Hypothalamus (tissue), 51 donors: ENCODE measurements at places on chromosomes 1 and 21.
A peak's percentile ranks its signal among the peaks of the same experiment; 100 is the strongest.

DNA sequence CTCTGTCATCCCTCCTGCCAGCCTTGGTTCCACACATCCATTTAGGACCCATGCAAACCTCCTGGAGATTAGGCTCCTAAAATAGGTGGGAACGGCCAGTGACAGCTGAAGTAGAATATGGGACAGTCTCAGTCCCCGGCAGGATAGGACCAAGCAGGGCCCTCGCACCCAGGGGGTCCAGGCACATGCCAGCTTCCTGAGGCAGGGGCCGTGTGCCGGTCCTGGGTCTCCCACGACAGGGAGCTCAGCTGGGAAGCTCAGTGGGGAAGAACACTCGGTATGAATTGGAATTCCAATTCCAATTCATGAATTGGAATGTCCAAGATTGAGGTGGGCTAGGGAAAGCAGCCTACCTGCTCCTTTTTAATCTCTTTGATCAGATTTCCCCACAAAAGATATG is 9.8 kb downstream of the MUL1 start:
- no peak for DNase-seq

- DNase-seq, result no peak
Measured at GRCh38 chr21:42377211-42377950, 11.0 kb upstream of the TFF1 start.

- no peak for DNase-seq
Measured at GRCh38 chr21:45428534-45428933, 23.6 kb downstream of the COL18A1 start.

DNA sequence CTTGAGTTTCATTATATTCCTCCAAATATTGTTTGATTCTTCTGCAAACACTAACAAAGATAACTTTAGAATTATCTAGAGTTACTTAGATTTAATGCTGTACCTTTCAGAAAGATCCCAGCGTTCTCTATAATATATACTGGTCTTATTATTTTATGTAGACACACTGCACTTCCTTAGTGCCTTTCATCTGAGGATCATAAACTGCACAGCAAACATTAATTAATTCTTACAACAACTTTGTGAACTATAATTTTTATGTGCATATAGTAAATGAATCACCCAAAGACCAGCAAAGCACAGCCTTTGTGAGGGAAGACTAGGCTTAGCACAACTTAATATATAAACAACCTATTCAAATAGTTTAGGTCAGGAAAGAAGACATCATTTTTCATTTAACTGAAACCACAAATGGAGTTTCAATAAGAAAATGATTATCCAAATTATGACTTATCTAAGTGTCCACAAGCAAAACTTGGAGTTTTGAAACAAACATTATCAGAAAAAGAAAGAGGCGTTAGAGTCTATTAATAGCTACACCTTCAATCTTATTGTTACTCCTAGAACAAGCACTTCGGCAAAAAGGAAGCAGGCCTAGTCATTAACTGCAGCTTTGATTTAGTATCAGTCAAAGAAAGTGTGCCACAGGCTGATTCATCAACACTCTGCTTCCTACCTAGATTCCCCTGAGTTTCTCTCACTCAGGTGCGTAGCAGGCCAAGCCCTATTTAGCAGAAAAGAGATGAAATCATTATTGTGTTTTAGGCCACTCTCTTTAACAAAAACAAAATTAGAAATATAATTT is 22.5 kb upstream of the RC3H1 start:
- DNase-seq, result no peak

GRCh38 chr1:26279456-26280332 is at the start of gene SH3BGRL3:
SH3BGRL3 (plus strand) TSS chr1:26280086; CDS start chr1:26280156, 70 bp downstream.
- DNase-seq, result peak; percentile 65

- no peak for DNase-seq
Measured at GRCh38 chr1:114457675-114458236, 53.2 kb downstream of the TRIM33 start.

DNA sequence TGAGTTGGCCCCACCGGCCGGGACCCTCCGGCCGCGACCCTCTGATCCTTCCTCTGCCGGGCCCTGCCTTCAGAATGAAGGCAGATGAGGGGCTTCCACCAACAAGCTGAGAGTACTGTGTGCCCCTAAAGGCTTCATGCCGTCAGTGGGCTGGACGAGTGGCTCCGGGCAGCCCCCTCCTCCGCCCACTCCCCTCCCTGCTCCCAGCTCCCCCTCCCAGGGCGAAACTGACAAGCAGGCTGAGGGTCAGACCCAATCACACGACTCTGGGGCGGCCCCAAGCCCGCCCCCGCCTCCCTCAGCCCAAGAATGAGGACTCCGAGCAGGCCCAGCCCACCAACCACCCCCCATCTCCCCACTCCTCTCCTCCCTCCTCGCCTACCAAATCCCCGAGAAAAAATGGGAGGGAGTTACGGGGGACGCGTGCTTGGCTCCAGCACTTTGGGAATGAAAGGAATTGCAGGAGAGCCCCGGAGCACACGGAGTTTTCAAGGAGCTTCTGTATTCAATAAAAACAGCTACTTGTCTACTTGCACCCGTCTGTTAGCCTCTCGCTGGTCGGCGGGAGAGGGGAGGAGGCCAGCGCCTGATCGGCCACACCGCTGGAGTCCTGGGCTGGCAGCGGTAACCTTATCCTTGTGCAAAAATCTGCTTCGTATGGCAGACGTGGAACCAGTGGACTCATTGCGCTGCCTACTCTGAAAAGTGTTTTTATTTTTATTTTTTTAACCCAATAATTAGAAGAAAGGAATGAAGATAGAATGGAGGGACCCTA is at the start of gene COL11A1:
COL11A1 (minus strand) TSS at position 147 of the 775 bp plus-strand sequence. CDS start 344 bp downstream, outside the sequence.
- DNase-seq, result no peak

- no peak for DNase-seq
Measured at GRCh38 chr1:14320986-14321385, 277.5 kb upstream of the KAZN start.
